ENCODE measurements at places on chromosomes 2 and 18.

- DNase-seq = peak; percentile 38
Measured at GRCh38 chr2:217222309-217222910, 362.5 kb upstream of the TNP1 start.

- DNase-seq = no peak
Measured at GRCh38 chr2:224211181-224211480, 172.0 kb upstream of the SERPINE2 start.

GRCh38 chr2:169732075-169732474, 1.6 kb upstream of the KLHL23 start:
- DNase-seq = no peak

DNA sequence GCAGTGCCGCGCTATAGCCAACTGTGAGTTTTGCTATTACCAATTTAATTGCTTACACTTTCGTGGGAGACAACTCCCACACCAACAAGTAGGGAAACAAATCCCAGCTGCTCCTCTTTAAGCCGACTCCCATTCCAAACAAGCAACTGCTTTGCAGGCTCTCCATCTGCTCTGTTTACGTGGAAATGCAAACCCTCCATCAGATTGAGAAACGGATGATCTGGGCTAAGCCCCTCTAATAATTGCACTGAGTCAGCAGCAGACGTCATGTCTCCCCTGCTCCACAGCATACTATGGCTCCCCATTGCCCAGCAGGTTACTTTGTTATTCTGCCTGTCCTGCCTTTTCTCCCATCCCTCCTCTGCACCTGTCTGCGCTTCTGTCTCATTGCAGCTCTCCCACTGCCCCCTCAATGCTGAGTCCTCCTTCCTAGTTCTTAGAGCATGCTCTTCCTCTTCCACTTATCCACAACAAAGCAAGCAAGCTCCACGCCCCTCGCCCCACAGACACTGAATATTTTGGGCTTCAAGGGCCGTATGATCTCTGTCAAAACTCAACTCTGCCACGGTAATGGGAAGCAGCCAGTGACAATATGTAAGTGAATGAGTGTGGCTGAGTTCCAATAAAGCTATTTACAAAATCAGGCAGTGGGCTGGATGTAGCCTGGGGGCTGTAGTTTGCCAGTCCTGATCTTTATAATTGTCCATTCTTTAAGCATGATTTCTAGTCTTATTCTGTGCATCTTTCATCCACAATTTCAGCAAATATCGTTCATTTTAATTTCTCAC, 39.5 kb upstream of the ARL4C start:
- no peak for DNase-seq

GRCh38 chr2:212894026-212894425, 257.4 kb downstream of the IKZF2 start:
- no peak for DNase-seq

DNA sequence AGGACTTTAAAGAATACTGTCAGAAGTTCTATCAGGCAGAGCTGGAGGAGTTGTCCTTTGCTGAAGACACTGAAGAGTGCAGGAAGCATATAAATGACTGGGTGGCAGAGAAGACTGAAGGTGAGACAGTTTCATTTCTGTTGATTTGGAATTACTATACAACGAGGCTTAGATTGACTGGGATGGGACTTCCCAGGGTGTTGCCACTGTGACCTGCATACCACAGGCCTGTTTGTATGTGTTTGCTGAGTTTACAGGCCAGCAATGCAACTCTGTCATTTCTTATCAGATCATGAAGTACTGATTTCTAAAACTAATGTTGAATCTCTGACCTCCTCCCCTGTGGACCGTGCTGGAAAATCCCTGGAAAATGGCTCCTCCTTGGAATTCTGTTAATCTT, 11.8 kb downstream of the SERPINB8 start:
- DNase-seq = no peak

DNA sequence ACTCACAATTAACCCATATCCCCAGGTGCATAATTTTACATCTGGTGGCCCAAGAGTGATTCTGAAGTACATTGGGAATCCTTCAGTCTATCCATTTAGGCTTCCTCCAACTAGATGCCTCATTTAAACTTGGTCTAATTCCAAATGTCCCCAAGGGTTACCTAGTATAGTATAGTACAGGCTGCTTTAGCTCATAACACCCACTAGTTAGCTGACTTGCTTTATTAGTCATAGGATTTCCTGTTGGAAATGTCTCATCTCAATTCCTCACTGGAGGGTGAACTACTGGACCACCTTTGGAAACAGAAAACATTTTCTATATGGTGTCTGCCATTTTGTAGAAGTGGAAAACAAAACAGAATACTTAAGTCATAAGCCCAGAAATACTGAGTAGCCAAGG, 202.5 kb upstream of the SESTD1 start:
- DNase-seq = no peak

DNA sequence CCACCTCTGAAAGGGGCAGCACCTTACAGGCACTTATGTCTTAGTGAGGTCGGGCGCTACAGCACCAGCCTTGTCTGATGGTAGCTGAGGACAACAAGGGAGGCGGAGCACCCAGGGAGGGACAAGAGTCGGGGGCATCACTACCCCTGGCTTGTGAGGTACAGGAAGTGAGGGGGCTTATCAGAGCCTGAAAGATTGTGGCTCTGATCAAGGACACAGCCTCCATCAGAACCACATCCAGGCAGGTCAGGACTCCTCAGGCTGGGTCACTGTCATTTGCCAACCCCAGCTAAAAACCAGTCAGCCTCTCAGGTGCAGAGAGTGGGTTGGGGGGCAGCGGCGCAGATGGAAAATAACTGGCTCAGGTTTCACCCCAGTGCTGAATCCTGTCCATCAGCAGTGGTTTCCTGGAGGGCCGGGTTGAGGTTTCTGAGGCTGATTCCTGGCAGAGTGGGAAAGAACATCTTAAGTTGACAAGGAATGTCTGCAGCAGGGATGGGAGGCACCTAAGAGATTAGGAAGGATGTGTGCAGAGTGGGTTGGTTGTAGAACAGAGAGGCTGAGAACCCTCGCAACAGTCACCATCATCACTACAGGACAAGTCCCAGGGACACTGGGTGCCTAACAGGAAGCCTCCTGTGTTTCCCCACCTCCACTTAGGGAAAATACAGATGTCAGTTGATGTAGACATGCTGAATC, 45.3 kb downstream of the FBLN7 start:
- no peak for DNase-seq

GRCh38 chr18:36484591-36484990, 187.1 kb downstream of the FHOD3 start:
- no peak for DNase-seq

GRCh38 chr2:215104226-215104625, 34.2 kb downstream of the ABCA12 start:
- no peak for DNase-seq

DNA sequence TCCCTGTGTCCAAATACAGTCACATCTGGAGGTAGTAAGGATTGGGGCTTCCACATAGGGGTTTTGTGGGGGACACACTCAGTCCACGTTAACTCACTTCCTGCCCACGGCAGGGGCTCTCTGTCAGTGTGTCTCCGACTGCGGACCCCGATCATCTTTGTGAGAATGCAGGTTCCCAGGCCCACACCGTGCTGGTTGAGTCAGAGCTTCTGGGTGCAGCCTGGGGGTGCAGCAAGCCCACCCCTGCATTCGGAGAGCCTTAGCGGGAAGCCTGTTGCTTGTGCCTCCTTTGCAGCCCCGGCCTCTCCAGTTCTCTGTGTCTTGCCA, 28.0 kb downstream of the HPCAL1 start:
- peak; percentile 8 for DNase-seq

DNA sequence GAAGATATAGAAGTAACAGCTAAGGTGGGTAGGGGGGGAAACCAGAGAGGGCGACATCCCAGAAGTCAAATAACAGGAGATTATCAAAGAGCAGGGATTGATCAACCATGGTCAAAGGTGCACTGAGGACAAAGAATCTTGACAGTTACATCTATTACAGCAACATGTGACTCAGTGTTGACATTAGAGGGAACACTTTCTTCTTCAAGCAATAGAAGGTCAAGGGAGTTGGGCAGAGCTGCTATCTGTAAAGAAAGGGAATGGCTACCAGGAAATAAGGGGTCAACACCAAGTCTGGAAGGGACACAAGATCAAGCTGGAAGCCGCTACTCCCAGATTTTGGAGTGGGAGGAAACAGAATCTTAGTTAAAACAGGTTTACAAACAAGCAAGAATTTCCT, 611.0 kb downstream of the TSN start:
- no peak for DNase-seq

DNA sequence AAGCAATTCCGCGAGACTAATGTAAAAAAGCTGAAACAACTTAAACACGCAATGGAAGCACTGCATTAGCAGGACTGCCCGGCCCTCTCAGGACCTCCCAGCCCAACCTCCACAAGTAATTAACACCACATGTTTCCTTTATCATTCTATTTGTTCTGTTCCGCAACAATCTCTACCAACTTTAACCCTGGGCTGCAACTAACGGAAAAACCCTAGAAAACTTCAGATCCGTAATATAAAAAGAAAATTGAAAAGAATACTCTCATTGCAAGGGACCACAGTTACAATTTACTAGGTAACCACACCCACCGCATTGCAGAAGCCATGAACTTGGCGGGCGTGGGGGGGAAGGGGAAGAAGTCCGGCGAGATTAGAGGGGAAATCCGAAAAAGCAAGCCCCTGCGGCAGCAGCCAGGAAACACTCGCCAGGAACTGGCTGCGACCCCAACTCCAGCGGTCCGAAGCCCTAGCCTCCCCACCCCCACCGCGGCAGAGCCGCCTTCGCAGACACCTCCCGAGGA, 1.2 kb downstream of the EPB41L3 start:
- DNase-seq = peak; percentile 10

- no peak for DNase-seq
Measured at GRCh38 chr2:36058076-36058475, 297.5 kb upstream of the CRIM1 start.

DNA sequence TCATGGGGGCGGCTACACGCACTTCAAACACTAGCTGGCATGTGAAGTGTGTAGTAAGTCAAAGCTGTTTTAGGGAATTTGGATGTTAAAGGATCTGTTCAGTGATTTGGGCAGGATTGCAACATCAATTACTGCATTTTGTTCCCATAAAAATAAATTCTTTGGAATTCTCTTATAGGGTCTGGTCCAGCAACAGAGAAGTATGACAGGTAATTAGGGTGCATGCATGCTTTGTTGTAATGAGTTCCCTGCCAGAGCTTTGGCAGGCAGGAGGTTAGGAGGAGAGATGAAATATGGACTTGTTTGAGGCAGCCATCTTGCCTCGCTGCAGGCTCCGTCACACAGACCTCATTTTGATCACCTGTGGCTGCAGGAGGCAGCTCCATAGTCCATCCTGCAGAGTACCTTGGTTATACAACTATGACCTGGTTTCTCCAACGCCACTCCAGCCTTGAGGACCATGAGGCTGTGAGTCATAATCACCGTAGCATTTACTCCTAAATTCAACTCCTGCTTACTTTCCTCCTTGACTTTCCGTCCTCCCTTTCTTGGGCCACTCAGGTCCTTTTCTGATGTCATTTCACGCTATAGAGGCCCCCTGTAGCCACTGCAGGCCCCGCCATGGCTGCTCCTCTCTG, 26.5 kb upstream of the EML4 start:
- no peak for DNase-seq

DNA sequence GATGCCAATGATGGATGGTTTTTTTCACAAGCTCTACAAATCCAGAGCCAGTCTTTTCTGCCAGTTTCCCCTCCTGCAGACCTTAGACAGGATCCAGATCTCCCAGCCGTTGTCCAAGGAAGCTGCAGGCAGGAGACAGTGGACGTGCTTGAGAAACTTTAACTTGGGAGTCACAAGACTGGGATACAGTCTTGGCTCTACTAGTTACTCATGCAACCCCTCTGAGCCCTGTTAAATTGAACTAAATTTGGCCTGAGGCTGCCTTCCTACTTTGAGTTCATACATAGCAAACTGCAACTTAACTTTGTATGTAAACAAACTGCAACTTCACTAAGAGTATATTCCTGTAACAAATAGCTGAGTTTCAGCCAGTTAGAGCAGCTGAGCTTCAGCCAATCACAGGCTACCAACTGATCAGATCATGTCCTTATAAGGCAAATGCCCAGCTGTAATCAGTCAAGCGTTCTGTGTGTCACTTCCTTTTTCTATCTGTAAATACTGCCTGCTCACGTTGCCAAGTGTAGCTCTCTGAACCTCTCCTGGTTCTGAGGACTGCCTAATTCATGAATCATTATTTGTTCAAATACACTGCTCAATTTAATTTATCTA, 140.9 kb downstream of the CAPN13 start:
- no peak for DNase-seq

- peak; percentile 70 for DNase-seq
Measured at GRCh38 chr2:196242131-196242620, 70.8 kb upstream of the STK17B start.

- no peak for DNase-seq
Measured at GRCh38 chr2:196278491-196278911, 107.1 kb upstream of the STK17B start.

DNA sequence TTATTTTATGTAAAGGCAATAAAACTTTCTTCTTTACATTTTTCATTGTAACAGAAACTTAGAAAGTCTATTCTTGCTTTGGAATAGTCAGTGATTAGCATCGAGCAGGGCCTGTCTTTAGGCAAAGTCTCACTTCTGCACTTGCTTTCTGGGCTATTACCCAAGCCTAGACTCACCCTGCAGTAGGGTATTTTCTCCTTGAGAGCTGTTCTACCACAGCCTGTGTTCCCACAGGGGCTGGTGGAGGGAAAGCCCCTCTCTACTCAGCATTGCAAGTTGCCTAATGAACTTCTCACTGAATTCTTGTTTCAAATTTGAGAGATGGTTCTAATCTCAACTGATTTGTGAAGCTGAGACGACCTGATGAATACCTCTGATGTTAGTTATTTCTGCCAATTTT, 111.7 kb upstream of the KLHL14 start:
- no peak for DNase-seq

DNA sequence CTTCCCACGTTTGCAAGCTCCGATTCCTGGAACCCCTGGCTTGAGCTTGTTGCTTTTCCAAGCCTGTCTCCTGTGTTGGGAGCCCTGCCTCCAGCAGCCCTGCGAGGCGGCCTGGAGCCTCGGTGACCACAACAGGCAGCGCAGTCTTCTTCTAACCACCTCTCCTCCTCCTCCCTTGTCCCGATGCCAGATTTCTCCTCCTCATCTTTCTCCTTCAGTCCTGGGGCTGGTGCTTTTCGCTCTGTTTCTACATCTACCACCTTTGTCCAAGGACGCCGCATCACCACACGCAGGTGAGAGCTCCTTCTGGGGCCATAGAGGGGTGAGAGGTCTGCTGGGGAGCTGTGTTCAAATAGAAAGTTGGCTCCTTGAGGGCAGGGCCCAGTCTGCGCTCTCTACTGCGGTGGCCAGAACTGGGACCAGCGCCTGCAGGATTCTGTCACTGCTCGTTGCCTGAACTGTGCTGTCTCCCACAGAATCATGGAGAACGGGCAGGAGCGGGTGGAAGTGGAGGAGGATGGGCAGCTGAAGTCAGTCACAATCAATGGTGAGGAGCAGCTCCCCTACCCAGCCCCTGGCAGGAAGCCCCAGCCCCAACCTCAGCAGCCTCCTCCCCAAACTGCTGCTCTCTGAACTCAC, 3.9 kb downstream of the DNAJB2 start:
- DNase-seq = no peak

GRCh38 chr2:201403880-201404279, 46.7 kb upstream of the FLACC1 start:
- no peak for DNase-seq

- DNase-seq = no peak
Measured at GRCh38 chr18:4254840-4255239, 200.3 kb downstream of the DLGAP1 start.

GRCh38 chr2:191250986-191251385, 5.8 kb downstream of the MYO1B start:
- DNase-seq = no peak

- no peak for DNase-seq
Measured at GRCh38 chr2:27489118-27489497, 435 bp downstream of the IFT172 start.

Measured in CD4-positive, alpha-beta T cell treated with Interleukin-17A for 1 hour (primary cell).